ENCODE measurements at places on chromosomes 16 and 17. TPM values are rescaled to one million over a fixed set of nuclear protein-coding genes. Genes with fewer than 3 reads are reported as not detected.

- DNase-seq: peak; percentile 47
These were observed 64.4 kb downstream of the ABCC6 start for GRCh38 chr16:16158741-16159374.

JUP gene
- 172 TPM for polyA plus RNA-seq

- no peak for DNase-seq
These were observed 2.6 kb downstream of the HBM start for GRCh38 chr16:168424-168823.

GRCh38 chr16:12173121-12173520, 196.6 kb downstream of the SNX29 start:
- DNase-seq: no peak

DNA sequence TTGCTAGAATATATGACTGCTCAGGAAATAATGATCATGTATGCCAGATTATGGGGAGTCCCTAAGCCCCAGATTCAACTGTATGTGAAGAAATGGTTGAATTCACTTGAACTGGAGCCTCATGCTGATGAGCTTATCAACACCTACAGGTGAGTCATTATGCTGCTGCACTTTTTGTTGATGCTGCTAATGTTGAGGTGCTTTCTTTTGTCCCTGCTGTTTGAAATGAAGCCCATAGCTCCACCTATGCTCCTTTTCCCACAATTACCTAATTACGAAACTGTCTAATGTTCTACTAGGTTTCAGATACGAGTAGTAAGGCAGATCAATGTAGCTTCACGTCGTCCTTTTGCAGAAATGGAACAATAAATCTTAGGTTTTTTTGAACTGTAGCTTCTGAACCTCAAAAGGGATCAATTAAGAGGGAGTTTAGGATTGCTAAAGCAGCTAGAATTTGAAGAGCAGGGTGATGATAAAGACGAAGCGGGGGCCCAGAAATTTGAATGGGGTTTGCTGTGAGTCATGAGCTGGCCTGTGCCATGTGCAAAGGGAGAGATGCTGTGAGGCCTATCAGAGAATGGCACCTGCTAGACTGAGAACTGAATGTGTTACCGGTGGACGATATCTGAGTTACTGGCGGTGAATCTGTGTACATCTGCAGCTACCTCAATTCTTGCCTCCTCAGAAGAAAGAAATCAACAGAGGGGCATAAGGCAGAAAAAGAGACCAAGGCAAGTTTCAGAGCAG, 6.1 kb upstream of the UQCRC2 start:
- peak; percentile 72 for DNase-seq

DNA sequence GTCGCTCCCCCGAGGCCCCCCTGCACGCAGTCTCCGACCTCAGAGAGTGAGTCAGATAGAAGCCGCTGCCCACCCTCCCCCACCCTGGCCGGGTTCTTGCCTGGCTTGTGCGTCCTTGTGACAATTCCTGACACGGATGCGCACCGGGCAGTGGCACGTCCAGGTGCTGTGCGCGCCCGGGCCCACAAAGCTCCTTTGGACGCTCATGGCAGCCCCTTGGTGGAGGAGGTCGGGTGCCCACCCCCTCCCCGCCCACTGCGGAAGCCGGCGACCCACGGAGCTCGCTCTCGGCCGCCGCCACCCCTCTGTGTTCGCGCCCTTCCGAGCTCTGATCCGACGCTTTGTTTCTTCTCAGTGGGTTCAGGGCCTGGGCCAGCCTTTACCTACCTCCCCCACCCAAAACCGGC, 662 bp upstream of the TUBB3 start:
- peak; percentile 55 for DNase-seq

- no peak for DNase-seq
These were observed 37.3 kb downstream of the PIEZO1 start for GRCh38 chr16:88747588-88748301.

DNA sequence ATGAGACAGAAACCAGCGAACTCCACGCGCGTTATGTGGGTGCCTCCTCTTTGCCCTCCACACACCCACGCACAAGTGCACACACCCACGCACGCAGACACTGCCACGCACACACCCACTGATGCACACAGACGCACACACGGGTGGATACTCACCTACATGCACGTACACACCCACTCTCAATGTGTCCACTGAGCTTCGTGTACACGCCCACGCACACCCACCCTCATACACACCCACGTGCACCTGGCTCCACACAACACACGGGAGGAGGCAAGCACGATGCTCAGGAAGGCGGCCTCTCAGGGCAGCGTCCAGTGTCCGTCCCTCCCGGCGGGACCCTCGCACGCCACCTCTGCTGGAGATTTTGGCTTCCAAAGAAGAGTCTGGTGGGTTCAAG, 4.2 kb downstream of the RFNG start:
- no peak for DNase-seq

DNA sequence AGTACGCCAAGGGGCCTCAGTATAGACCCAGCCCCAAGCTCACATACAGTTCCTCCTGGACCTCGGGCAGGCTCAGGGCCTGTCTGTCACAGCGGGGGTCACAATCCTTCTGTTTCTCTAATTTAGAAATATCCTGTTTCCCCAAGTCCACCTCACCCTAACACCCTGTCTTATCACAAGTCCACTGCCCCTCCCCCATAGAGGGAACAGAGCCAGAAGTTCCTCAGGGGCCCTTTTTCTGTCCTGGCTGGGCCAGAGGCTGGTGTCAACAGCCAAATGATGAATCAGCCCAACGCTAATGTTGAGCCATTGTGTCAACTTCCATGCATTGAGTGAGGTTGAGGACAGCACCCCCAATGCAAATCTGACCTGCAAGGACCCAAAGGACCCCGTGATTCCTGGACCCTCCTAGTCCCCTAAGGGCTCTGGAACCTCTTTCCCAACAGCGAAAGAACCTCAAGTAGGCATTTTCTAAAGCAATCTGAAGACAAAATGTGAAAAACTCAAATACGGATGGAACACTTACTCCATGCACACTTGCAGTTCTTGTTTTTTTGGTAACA, 58.6 kb downstream of the PECAM1 start:
- DNase-seq: no peak

- peak; percentile 58 for DNase-seq
These were observed 218.5 kb upstream of the CIBAR2 start for GRCh38 chr16:85330694-85331188.

DNA sequence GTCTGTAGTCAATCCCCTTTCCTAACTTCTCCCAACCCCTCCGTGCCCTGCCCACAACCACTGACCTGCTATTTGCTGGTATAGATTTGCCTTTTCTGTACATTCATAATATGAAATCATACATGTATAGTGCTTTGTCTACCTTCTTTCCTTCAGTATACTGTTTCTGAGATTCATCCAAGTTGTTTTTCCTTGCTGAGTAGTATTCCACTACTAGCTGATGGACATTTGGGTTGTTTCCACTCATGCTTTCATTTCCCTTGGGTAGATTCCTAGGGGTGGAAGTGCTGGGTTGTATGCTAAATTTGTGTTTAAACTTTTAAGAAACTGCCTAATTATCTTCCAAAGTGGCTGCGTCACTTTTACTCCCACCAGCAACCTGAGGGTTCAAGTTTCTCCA, 27.7 kb downstream of the CSNK2A2 start:
- no peak for DNase-seq

GRCh38 chr16:68823401-68824135, 19.8 kb upstream of the TANGO6 start:
- DNase-seq: no peak

- DNase-seq: no peak
These were observed 21.0 kb downstream of the KSR1 start for GRCh38 chr17:27477050-27477888.

DNA sequence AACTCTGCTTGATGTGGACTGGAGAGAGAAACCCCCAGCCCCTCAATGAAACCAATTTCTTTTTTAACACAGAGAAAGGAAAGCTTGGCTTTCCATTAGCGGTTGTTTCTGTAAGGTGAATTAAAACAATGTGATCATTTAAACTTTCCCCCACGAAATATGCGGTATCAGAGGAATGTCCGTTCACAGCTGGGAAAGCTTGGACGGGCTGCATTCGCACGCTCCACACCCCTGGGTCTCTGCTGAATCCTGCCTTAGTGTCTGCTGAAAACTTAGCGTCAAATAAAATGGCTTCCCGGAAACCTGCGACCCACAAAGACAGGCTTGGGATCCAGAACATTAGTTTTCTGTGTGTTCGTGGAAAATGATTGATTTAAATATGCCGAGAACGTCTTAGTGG, 71.7 kb downstream of the C16orf95 start:
- no peak for DNase-seq

ENPP7 gene
- 136 TPM for polyA plus RNA-seq

GRCh38 chr16:84531671-84532111, 27.2 kb upstream of the MEAK7 start:
- DNase-seq: no peak

SPNS3 gene
- 9.2 TPM for polyA plus RNA-seq

- no peak for DNase-seq
These were observed 11.6 kb downstream of the STH start for GRCh38 chr17:46010597-46011186.

- DNase-seq: no peak
These were observed 11.5 kb downstream of the KCNG4 start for GRCh38 chr16:84228256-84228838.

GRCh38 chr17:28725166-28725659, 820 bp downstream of the TLCD1 start:
- DNase-seq: peak; percentile 51

NUTF2 gene
- 123 TPM for polyA plus RNA-seq

DNA sequence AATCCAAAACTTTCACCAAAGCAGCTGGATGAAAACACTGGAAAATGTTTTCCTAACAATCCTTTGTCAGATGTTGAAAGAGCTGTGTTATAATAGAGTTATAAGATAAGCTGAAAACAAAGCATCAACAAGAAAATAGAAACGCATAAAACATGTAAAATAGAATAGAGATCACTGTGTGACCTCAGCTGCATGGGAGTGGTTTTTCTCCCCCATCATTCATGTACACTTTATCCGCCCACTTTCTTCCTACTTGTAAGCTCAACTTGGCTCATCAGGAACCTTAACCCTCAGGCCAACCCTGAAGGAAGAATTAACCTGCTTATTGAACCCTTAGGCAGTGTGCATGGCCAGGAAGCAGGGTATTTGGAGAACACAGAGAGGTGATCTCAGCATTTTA, 238.5 kb upstream of the PMFBP1 start:
- no peak for DNase-seq

GRCh38 chr17:61065263-61065773, 334.3 kb upstream of the TBX2 start:
- peak; percentile 29 for DNase-seq

NOG gene
- 3.0 TPM for polyA plus RNA-seq

DNA sequence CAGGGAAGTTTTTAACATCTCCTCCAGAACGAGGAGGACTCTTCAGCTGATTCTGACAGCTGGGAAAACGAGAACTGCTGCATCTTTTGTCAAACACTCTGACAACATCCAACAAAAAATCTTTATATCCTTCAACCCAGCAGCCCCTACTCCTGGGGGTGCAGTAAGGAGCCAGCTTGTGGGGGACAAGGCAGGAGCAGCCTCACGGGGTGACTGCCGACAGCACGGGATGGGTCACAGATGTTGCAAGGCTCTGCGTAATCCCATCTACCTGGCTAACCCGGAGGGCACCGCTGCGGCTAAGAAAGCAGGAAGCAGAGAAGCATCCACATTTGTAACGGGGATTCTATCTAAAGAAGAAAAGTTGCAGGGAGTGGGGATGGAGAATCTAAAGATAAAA, 28.6 kb downstream of the WDR45B start:
- DNase-seq: no peak

- DNase-seq: peak; percentile 32
These were observed 77.0 kb downstream of the MYH13 start for GRCh38 chr17:10295728-10296343.

OR3A3 gene
- not detected for polyA plus RNA-seq

GRCh38 chr16:73976644-73977043, 320.0 kb upstream of the PSMD7 start:
- DNase-seq: no peak

DNA sequence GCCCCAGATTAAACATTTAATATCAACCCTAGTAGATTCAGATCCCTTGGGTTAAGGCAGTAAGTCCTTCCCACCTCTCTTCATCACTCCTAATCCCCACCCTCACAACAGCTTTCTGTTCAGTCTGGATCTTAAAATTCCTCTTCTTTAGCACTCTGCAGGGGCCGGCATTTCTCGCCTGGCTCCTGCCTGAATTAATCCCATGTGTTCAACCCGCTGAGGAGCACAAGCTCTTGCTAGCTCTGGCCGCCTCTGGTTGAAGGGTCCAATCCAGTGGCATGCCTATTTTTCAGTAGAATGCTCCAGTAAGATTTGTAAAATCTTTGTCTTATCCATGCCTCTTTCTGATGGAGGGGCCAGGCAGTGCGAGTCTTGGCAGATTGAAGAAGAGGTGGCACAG, 59.2 kb downstream of the CYB5B start:
- no peak for DNase-seq

CSF3 gene
- not detected for polyA plus RNA-seq

CHP2 gene
- polyA plus RNA-seq: 195 TPM

DNA sequence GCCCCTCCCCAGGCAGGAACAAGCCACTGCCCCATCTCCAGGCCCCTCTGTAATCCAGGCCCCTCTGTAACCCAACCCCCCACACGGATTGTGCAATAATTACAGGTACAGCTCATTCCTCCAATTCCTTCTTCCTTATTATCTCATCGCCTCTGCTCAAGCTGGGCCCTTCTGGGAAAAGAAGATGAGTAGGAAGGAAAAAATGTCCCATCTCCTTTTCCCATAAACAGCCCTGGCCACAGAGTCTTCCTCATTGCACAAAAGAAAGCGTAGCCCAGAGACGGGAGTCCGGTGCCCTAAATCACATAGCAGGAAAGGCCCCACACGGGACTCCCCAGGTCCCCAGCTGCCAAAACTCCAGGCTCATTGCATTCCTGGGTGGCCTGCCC, 3.6 kb upstream of the LITAFD start:
- no peak for DNase-seq

ALOX12B gene
- polyA plus RNA-seq: 2.8 TPM

SLC5A10 gene
- 0.30 TPM for polyA plus RNA-seq

OGFOD1 gene
- polyA plus RNA-seq: 37.6 TPM

DNA sequence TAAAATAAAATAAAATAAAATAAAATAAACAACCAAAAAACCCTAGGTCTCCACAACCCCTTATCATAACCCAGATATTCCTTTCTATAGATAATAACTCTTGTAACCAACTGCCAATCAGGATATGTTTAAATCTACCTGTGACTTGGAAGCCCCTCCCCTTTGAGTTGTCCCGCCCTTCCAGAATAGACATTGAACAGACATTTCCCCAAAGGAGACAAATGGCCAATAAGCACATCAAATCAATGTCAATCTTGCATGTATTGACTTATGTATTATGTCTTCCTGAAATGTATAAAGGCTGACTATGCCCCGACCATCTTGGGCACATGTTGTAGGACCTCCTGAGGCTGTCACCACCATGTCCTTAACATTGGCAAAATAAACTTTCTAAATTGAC, 1.5 kb upstream of the MAPK7 start:
- no peak for DNase-seq

KCNJ12 gene
- 18.4 TPM for polyA plus RNA-seq
